NCI-H2081 (cell line): ENCODE measurements at places on chromosomes 3 and 15.

- no peak for DNase-seq
Measured at GRCh38 chr15:35505141-35505540, 40.8 kb downstream of the DPH6 start.

GRCh38 chr15:91214675-91215590, 114.9 kb downstream of the SV2B start:
- peak; percentile 60 for DNase-seq

GRCh38 chr15:94164202-94164807, 67.1 kb upstream of the MCTP2 start:
- peak; percentile 74 for DNase-seq

DNA sequence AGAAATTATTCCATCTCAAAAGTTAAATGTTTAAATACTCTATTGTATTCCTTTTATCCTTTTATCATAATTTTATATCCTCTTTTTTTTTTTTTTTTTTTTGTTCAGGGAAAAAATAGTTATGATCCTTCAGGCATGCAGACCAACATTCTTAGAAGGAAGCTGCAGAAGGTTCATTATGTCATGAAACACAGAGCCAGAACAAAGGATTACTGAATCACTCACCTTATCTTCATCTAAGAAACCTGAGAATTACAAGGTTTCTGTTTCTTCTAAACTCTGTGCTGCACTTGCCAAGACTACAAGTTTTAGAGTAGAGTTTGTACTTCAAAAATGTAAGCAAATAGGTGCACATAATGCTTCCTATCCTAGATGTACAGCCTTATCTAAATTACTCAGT, 3.3 kb downstream of the PLCH1 start:
- DNase-seq, result no peak

GRCh38 chr15:27461181-27461580, 490.2 kb downstream of the GABRG3 start:
- DNase-seq, result no peak

DNA sequence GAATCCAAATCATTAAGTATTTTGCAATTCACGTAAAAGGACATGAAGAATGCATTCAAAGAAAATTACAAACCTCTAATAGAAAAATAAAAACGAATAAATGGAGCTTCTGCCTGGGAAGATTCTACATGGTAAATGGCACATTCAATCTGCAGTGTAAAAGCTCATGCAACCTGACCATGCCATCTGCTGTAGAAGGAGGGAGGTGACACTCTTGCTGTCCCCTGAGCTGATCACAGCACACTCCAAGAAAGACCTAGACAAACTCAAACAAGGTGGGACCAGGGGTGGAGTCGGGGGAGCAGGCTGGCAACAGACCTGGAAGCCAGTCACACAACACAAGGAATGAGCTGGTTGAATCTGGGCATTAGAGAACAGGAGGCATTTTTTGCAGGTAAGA, 101.8 kb downstream of the BDH1 start:
- DNase-seq, result no peak

DNA sequence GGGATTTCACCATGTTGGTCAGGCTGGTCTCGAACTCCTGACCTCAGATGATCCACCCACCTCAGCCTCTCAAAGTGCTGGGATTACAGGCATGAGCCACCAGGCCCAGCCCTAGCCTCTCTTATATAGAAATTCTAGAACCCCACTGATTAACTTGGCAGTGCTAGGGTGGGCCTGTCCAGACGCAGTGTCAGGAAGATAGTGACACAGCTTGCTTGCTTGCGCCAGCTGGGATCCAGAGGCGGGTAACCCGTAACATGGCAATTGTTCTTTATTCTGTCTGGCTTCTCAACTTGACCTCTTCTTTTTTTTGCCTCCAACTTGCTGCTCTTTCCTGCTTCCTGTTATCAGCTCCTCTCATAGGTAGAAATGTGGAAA, 16.2 kb downstream of the CEP19 start:
- DNase-seq, result no peak

DNA sequence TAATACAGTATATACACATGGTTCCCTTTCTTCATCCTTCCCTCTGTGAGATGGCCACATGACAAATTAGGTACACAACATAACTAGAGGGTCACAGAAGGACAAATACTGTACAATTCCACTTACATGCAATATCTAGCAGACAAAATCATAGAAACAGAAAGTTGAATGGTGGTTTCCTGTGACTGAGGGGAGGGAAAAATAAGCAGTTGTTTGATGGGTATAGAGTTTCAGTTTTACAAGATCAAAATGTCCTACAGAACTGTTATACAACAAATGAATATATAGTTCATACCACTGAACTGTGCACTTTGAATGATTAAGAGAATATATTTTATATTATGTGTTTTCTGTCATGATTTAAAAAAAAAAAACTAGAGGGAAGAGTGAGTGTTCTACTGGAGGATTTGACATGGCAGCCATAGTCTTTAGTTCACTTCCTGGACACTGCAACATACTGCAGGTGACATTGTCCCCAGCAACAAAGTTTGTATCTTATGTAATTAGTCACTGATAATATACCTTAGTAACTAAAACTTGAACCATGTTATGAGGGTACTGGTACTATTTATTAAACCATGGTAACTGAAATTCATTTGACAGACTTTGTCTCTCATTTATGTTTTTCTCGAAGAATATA, 37.2 kb downstream of the CCDC54 start:
- no peak for DNase-seq

- DNase-seq, result no peak
Measured at GRCh38 chr3:172213200-172213599, 173.8 kb downstream of the FNDC3B start.

DNA sequence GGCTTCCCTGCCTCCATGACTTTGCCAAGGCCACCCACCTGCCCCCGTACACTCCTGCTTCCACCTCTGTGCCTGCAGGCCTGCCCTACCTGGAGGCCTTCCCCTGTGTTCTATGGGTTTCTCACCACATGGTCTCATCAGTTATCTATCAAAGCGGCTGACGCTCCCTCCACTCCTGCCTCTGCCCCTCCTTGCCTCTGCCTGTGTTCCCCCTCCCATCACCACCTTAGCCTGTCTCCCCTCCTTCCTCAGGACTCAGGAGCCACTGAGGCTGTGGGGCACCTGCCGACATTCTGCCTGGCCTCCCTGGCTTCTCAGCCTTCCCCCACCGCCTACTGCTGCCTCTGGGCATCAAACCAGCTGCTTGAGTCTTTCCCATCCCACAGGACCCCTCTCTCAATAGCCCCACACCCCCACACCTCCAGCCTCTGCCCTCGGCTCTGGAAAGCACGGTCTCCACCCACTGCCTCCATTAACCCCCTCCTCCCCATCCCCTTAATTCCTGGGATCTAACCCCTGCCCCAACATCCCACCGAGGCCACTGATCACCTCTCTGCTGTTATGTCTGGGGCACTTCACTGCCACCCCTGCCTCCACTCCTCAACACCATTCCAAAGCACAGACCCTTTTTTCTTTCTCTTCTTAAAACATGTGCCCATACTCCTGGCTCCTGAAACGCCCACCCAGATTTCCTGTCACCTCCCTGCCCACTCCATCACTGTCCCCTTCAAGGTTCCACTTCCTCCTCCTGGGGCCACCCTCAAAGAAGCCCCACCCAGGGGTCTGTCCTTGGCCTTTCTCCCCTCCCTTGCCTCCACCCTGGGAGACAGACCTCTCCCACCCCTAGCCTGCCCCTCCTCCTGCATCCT, 24.4 kb upstream of the CYP11A1 start:
- DNase-seq, result no peak

- no peak for DNase-seq
Measured at GRCh38 chr3:126156468-126156867, 23.9 kb downstream of the ALDH1L1 start.

GRCh38 chr15:33242165-33242564, 47.7 kb upstream of the FMN1 start:
- DNase-seq, result no peak

- no peak for DNase-seq
Measured at GRCh38 chr15:90988296-90988695, 6.0 kb downstream of the PRC1 start.

DNA sequence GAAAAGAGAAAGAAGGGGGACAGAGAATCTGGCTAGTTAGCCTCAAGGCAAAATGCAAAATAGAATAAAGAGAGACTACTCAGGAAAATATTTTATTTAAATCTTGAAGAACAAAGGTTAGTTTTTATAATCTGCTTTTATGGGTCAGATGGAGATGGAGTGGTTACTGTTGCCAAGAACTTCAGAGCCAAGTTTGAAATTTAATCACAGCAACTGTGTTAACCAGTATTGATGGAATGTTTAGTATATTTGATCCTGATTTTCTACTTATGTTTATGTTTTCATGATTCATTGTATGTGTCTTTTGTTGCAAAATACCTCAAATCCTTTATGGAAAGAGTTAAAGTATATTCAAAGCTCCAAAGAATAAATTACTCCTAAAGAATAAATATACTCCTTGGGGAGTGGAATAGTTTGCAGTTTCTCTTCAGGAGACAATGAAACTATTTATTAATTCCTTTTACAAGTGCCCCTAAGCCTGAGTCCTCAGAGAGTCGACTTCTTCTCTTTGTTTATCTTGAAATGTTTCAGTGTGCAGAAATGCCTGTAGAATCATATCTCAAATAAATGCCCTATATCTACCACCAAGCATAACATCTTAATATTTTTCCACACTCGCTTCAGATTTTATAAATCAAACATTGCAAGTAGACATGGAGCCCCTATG, 60.9 kb upstream of the THSD4 start:
- DNase-seq, result no peak

DNA sequence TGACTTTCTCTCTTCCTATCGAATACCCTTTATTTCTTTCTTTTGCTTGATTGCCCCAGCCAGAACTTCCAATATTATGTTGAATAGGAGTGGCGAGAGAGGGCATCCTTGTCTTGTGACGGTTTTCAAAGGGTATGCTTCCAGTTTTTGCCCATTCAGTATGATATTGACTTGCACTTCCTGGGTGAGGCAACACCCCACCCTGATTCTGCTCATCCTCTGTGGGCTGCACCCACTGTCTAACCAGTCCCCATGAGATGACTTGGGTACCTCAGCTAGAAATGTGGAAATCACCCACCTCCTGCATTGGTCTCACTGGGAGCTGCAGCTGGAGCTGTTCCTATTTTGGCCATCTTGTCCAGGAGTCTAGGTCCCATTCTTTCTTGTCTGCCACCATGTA, 44.8 kb upstream of the KCNH8 start:
- no peak for DNase-seq
